ENCODE measurements at places on chromosomes 7 and 10.
A peak's percentile ranks its signal among the peaks of the same experiment; 100 is the strongest.

DNA sequence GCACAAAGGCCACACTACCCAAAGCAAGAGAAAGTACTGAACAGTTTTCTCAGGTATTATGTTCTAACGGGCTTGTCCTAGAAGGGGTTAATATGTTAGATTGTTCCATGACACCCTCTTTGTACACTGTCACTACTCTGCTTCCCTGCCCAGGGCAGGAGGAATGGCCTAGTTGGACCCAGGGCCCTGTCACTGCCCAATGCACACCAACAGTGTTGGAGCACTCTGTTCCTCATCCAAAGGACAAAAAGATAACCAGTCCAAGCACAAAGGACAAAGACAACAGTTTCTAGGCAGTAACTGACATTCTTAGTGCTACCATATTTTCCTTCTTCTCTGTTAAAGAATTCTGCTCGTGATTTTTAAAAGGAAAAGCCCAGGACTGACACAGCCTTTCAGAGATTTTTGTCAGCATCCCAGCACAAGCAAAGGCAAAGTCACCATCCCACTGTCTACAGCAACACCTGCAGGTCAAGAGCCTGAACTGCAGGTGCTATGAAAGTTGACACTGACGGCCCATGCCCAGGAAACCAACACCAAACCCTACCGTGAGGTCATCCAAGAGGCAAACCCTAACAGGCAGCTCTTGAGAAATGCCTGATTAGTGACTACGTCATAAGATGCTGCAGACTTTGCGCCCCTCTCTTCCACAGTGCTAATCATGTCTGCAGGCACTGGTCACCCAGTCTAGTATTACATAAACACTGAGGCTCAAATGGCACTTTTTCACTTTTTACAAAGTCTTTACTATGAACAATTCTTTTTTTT, 13.2 kb downstream of the NUDCD3 start:
- DNase-seq: peak; percentile 62

DNA sequence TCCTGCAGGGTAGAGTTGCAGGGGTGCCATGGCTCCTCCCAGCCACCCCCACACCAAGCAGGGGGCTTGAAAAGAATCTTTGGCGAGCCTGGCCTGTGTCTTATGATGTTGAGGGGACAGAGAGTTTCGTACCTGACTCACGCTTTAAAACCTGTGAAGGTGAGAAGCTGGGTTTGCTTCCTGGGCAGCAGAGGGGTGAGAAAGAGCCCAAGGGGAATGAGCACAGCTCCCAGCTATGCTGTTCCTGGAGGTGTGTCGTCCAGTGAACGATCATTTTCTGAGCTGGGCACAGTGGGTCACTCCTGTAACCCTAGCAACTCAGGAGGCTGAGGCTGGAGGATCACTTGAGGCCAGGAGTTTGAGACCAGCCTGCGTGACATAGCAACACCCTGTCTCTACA, 13.5 kb upstream of the ADRB1 start:
- DNase-seq: no peak

DNA sequence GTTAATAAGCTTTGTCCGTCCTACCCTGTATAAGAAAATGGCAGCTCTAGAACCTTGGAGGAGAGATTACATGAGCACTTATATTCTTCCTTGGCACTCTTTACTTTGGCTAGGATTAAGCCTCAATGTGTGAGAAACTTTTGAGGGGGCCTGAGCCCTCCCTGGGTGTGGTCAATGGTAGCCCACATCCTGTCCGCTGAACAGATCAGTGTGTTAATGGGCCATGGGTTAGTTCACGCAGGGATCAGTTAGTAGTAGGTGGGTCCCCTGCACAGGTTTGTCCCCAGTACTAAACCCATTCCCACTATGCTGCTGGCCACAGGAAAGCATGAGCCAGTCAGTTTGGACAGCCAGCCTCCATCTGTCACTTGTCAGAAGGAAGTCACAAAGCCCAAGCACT, 20.2 kb upstream of the IKZF1 start:
- DNase-seq: no peak

GRCh38 chr7:48188776-48189520, 17.7 kb downstream of the ABCA13 start:
- DNase-seq: no peak

DNA sequence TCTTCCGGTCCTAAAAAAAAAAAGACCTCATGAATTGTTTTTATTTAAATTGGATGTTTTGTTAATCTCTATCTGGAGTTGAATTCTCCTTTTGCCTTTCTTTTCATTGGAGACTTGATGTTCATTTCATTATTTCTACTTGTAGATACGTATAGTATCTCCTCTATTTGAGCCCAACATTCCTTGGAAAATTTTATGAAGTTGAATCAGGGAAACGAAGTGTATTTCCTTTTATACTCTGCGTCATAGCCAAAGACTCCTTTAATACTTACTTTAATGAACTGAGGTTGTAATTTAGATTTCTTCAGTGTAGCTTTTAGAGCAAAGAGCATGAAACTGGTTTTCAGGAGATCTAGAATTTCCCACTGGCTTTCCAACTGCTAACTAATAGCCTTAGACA, 132.4 kb downstream of the KIAA1217 start:
- DNase-seq: no peak

DNA sequence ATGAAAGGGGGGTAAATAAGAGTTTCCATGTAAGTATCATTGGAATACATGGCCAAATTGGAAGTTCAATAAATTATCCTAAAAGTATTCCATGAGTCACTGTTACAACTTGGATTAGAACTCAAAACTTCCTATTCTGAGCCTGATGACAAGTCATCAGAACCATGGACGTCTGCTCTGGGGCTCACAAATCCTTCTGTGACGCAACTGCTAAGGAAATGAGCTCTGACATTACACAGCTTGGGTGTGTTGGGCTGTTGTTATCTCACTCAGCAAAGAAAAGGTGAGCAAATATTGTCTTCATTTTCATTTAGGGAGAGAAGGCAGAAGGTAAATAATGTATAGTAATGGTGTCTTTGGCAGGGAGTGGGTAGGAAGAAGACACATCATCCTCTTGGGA, 214.8 kb upstream of the ADO start:
- DNase-seq: no peak

GRCh38 chr7:139108266-139109187, 993 bp downstream of the ZC3HAV1 start:
- DNase-seq: no peak

DNA sequence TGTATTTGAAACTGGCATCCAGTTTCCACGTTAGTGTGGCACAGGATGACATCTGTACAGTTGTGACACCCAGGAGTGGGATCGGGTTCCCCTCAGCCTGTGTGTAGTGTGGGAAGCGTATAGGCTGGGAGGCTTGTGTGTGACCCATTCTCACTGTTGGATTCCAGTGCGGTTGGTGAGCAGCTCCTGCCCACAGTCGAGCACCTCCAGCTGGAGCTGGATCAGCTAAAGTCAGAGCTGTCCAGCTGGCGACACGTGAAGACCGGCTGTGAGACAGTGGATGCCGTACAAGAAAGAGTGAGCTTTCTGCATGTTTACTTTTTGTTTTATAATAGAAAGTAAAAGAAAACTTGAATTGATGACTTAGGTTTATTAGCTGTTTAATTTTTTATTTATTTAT, 18.7 kb upstream of the GET4 start:
- no peak for DNase-seq

GRCh38 chr7:1839701-1840100, 169.6 kb downstream of the ELFN1 start:
- no peak for DNase-seq
